ENCODE measurements at places on chromosomes 4 and X. TPM values are rescaled to one million over a fixed set of nuclear protein-coding genes. Genes with fewer than 3 reads are reported as not detected.

- no peak for DNase-seq
Measured at GRCh38 chr4:1404573-1405253, 1.5 kb downstream of the NKX1-1 start.

GRCh38 chr4:4524364-4524763, 17.5 kb downstream of the STX18 start:
- DNase-seq: no peak

DNA sequence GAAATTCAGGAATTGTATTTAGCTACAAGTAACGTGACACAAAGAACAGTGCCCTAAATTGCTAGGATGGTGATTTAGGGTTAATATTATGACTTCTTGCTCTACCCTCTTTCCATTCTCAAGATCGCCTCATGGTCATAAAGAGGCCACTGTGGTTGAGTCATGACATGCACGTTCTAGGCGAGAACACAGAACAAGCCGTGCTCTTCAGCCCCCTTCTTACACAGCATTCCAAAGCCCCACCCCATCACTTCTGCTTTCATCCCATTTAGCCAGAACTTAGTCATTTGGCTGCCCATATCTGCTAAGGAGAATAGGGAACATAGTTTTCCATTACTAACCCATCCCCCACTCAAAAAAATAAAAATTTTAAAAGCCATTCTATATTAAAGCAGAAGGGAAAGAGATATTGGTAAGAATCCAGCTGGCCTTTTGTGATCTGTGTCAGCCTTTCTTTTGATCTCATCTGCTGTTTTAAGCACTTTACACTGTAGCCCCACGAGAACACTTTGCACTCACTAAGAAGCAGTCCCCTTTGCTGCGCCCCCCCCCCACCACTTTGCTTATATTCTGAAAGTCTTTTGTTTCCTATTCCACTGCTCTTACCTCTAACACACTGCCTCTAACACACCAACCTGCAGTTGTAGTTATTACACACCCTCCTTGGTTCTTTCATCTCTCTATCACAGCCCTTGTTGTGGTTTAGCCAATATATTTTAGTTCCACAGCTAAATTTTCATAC, 28.4 kb downstream of the NPNT start:
- peak; percentile 67 for DNase-seq

AMTN gene
- total RNA-seq: not detected

Measured in foreskin keratinocyte (primary cell).